Fibroblast of skin of right biceps (primary cell): ENCODE measurements at places on chromosomes 5 and 9.

DNA sequence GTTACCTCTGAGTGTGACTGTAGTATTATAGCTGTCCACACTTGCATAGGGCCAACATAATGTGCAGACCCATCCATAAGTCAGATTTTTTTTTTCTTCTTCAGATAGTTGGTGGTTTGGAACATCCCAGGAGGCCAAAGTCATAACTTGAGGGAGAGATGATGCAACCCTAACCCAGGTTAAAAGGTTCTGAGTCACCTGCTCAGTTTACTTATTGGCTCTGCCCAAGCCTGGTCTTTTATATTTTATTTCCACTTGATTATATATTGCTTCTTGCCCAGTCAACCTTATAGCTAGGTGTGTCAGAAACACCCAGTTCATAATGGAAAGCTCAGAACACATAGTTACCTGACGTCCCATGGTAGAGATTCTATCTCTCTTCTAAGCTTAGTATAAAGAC is 113.1 kb upstream of the PCSK1 start:
- no peak for DNase-seq

- DNase-seq: no peak
Measured at GRCh38 chr9:89361816-89362646, 43.7 kb downstream of the SECISBP2 start.

DNA sequence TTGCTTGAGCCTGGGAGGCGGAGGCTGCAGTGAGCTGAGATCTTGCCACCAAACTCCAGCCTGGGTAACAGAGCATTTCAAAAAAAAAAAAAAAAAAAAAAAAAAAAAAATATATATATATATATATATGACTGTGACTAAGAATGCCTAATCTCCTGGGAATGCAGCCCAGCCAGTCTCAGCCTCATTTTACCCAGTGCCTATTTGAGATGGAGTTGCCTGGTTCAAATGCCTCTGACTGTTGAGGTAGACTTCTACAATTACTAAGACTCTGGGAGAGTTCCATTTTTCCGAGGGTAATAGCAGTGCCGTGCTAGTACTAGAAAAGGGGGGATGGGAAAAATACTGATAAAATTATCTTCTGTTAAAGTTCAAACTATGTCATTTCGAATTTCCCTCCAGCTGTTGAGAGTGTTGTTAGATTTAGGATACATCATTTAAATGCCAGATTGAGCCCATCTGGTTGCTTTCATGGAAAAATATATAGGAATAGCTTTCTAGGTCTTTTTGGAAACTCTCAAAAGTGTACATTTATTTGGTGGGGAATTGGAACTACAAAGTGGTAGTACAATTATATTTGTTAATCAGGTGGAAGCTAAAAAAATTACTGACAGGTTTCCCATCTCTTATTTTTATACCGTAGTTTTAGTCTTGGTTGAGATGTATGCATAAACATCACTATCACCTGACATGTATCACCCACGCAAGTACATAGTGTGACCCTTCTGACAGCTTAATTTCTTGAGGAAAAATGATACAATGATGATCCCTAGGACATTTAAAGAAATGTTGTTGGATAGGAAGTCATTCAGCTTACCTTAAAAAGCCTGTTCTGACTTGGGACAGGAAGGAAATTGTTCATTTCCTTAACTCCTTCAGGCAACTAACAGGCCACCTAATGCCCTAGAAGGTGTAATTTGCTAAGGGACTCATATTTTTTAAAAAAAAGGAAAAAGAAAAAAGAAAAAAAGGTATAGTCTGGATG is 214.9 kb downstream of the ADAMTSL1 start:
- peak; percentile 76 for DNase-seq

DNA sequence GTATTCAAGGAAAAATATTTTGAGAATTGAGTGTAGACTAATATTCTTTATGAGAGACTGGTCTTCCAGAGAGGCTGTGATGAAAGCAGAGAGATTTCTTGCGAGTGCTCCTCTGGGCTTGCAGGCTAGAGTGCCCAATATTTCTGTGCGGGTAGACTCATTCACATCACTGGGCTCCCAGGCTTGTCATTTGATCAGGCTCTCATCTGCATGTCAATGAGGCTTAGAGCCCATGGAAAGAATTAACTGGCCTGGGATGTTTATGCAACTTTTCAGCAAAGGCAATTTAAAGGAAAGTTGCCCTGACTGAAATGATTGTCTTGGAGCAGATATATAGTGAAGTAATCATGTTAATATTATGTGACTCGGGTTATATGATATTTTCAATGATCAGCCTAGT is 42.3 kb downstream of the SNCAIP start:
- no peak for DNase-seq

DNA sequence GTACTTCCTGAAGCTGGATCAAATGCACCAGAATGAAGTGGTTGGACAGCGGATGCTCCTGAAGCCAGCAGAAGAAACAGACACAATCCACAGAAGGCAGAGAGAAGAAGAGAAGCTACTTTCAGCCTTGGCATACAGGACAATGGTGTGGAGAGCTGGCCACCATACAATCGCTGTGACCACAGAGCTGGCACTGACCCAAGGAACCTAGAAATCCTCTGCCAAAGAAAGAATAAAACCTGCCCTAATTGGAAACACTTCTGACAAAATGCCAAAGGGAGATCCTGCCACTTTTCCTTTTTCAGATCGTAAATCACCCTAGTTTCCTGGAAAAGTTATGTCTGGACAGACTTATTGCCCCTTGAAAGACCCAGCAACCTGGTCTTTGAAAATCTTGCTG is 77.8 kb downstream of the BAAT start:
- DNase-seq: no peak

DNA sequence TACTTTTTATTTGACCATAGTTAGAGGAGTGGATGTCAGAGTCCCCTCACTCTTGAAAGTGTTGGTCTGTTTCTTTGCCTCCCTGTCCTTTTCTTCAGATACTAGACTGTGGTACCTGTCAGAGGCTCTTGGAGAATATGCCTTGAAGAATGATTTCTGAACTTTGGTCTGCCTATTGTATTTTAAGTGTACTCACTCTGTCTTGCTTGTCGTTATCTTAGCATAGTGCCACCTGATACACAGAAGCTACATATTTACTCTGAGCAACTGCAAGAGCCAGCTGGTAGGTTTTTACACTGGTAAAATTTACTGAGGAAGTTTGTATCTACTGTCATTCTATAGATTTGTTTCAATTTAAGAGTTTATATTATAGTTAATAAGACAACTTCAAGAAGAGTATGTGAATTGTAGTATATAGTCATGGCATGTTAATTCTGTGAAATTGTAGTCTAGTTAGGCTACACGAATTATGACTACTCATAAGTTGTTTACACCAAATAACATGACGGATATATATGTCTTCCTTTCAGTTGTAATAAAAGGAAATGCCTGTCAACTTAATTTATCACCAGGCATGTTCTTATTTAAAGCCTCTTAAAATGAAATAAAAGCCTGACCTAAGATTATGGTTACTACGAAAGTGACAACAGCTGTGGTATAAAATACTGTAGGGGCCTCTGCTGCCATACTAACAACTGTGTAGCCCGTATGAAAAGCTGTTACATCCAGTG is 201.7 kb downstream of the KDM4C start:
- no peak for DNase-seq

GRCh38 chr5:39970117-39970798 is 545.5 kb upstream of the DAB2 start:
- no peak for DNase-seq

DNA sequence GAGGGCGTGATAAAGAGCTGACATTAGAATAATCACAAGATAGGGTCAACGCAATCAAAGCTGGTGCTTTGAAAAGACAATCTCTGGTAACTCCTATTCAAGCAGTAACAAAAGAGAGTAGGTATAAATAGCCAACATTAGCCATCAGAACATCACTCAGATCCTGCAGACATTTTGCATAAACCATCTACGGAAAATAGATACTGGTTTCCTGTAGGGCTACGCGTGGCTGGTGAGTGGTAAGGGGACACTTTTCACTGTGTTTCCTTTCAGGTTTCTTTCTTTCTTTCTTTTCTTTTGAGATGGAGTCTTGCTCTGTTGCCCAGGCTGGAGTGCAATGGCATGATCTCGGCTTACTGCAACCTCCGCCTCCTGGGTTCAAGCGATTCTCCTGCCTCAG is 22.3 kb downstream of the TTF1 start:
- DNase-seq: no peak

DNA sequence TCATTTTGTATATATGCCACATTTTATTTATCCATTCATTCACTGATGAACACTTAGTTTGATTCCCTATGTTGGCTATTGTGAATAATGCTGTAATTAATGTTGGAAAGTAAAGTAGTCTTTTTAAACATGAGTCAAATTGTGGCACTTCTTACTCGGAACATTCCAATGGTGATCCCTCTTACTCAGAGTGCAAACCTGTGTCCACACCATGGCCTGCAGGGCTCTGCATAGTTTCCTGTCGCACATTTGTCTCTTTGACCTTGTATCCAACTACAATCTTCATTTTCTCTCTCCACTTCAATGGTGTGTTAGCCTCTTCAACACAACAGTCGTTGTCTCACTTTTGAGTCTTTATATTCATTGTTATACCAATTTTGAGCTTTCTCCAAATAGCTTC is 98.1 kb upstream of the PAPPA start:
- DNase-seq: peak; percentile 12
